Germinal center (tissue), 1 donor: ENCODE measurements at places on chromosomes 6 and 20.

DNA sequence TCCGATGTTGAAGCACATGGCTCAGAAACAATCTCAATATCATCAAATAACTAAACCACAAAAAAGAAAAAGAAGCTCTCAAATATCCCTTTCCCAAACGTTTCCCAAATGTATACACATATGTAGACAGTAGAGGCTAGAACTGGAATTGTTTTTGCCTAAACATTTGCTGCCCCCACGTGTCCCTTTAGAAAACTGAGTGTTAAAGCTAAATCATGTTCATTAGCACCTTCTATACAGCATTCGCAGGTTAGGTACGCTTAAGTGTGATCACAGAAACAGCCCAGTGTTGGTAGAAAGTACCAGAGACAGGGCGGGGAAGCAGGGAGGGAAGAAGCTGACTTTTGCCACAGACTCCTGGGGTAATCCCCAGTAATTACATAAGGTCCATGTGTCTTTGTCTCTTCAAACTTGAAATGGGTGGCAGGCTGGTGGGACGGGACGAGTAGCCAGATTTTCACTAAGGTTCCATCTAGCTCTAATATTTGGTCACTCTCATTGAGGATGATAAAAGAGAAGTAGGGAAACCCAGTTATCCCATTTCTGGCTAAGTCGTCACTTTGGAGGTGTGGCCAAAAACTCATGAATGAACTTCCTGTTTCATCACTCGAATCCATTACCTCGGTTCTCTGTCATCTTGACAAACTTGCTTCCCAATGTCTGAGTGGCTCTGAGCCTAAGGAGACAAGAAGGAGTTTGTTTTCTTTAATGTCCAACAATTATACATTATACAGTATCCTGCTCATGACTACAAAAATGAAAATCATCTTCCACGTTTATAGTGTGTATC is 15.0 kb upstream of the TFAP2A start:
- no peak for DNase-seq

DNA sequence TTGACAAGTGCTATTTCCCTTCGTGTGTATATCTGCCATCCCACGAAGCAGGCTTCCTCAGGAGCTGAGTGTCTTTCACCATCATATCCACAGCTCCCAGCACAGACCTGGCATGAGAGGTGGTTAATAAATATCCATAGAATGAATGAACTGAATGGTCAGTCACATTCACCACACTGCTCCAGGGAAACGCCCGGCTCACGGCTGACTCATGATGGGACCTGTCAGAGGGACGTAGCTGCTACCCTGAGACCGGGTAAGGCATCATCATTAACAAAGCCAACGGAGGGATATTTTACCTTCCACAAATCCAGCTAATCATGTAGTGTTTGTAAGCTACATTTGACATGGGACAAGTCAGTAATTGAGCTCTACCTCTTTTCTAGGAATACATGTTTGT is 12.5 kb downstream of the AGPAT4 start:
- no peak for DNase-seq

- no peak for DNase-seq
Measured at GRCh38 chr20:51156041-51156982, 133.4 kb upstream of the KCNG1 start.

DNA sequence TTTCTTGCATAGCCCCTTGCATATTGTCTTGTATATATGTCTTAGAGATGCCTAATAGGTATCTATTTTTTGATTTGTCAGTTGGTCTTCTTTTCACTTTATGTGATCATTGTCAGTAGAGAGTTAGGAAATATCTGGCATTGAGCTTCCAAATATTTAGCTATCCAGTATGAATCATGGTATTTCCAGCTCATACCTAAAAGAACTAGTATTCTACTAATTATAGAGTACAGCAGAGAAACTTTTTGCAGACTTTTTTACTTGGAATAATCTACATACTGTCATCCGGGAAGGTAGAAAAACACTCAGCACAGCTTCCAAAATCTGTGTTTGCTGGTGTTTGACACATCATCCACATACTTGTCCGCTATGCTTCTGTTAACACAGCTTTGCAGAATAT is 156.4 kb upstream of the HTR1E start:
- no peak for DNase-seq

GRCh38 chr6:3849681-3850450 is 693 bp downstream of the FAM50B start:
- DNase-seq = no peak

- no peak for DNase-seq
Measured at GRCh38 chr20:19009081-19009688, 195.6 kb downstream of the SCP2D1 start.

- DNase-seq = peak; percentile 3
Measured at GRCh38 chr6:79713701-79714322, 82.7 kb downstream of the SH3BGRL2 start.

- DNase-seq = no peak
Measured at GRCh38 chr6:36414481-36414880, 27.0 kb upstream of the ETV7 start.

GRCh38 chr6:17710331-17710730 is 3.6 kb upstream of the NUP153 start:
- DNase-seq = no peak
